ENCODE measurements at places on chromosomes 4 and X.

DNA sequence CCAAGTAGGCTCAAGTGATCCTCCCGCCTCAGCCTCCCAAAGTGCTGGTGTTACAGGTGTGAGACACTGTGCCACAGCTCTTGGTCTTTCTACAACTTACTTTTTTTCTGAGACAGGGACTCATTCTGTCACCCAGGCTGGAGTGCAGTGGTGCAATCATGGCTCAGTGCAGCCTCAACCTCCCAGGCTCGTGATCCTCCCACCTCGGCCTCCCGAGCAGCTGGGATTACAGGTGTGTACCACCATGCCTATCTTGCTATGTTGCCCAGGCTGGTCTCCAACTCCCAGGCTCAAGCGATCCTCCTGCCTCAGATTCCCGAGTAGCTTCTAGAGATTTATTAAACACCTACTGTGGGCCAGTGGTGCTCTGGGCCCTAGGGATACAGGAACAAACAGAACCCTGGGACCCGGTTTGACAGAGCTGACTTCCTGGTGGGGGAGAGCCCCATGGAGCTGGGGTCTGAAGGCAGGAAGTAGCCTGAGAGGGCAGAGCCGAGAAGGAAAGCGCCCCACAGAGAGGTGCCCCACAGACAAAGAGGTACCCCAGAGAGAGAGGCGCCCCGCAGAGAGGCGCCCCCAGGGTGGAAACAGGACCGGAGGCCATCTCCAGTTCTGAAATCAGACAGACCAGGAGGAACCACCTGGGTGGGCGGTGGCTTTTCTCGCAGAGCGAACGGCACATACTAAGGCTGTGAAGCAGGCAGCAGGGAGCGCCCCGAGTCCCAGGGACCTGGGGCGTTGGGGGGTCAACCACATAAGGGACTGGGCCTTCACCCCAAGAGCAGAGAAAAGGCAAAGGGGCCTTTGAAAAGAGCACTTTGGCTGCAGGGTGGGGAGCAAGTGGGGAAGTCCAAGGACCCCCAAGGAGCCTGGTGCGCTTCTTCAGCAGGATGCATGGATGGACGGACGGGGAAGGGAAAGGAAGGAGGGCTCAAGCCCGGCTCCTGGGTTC lies 5.0 kb downstream of the IRAK1 start:
- DNase-seq: no peak

GRCh38 chr4:40745285-40745984 lies 4.3 kb upstream of the NSUN7 start:
- no peak for DNase-seq

- no peak for DNase-seq
Observed at GRCh38 chr4:71270901-71271300, 67.9 kb upstream of the SLC4A4 start.

- no peak for DNase-seq
Observed at GRCh38 chr4:134634301-134634700, 432.7 kb upstream of the PABPC4L start.

DNA sequence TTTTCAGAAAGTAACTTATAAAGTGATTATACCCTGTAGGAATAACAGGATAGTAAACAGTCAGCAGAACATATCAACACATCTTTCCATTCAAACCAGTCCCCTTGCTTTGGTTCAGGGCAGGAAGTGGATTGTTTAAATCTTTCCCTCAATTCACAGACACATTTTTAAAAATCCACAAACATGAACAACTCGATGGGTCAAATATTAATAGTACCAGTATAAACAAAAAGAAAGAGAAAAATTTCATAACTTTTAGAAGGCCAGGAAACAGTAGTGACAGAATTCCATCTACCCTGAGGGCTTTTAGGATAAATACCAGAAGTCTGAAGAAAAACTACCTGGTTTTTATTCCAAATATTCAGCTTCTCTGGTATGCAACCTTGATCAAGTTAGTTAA lies 1072.8 kb upstream of the PABPC4L start:
- no peak for DNase-seq

DNA sequence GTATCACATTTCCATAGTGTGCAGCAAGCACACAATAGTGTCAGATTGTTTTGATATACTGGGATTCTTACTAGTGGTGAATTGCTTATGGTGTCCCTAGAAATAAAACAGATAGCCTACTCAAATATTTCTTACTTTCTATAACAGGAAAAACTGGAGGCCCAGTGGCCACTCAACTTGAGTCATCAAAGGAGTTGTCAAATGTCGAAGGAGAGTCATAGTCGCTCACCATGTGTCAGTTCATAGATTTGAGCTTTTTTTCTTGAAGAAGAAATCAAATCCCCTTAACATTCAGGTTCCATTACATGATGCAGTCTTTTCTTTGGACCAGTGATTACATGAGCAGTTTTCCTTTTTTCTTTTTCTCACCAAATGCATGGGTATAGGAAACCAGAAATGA lies 1271.0 kb downstream of the RAPGEF2 start:
- no peak for DNase-seq

GRCh38 chr4:39349326-39349725 lies 16.8 kb downstream of the RFC1 start:
- no peak for DNase-seq

GRCh38 chrX:36357855-36358254 lies 438.3 kb downstream of the CFAP47 start:
- no peak for DNase-seq

DNA sequence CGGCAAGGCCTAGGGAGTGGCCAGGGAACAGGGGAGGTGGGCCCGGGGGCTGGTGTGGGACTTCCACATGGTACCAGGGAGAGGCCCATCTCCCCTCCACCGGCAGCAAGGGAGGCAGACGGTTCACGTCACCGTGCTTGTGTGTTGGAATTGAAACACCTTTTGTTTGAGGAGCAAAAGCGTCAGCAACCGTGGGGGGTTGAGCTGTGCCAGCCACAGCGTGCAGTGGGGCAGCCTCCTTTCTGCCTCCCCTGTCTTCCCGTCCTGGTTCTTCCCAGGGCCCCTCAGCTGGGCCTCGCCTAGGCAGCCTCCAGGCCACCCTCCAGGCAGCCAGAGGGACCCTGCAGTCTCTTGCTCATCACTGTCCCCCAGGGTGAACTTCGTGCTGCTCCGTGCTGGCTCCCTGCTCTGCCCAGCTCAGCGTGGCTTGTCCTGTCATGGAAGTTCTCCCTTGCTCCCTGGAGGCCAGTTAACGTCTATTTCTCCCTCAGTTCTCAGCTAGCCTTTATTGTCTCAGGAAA lies 32.1 kb upstream of the HGFAC start:
- no peak for DNase-seq

- no peak for DNase-seq
Observed at GRCh38 chrX:109184506-109185139, 297.3 kb downstream of the GUCY2F start.

DNA sequence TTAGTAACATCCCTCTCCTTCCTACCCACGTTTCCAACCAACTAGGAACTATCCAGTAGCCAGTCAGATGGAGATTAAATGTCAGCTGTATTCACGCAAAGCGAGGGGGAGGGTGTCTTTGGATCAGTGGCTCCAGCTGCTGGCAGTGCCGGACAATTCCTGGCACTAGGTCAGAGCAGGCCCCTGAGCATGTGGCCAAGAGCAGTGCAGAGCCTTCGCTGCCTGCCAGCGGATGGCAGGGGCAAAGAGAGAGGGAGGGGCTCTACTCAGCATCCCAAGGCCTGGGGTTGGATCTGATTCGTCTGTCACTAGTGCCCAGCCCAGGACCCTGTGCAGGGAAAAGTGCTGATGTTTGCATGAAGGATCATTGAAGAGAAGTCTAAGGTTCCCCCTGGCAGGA lies 28.7 kb upstream of the JAKMIP1 start:
- DNase-seq: no peak

DNA sequence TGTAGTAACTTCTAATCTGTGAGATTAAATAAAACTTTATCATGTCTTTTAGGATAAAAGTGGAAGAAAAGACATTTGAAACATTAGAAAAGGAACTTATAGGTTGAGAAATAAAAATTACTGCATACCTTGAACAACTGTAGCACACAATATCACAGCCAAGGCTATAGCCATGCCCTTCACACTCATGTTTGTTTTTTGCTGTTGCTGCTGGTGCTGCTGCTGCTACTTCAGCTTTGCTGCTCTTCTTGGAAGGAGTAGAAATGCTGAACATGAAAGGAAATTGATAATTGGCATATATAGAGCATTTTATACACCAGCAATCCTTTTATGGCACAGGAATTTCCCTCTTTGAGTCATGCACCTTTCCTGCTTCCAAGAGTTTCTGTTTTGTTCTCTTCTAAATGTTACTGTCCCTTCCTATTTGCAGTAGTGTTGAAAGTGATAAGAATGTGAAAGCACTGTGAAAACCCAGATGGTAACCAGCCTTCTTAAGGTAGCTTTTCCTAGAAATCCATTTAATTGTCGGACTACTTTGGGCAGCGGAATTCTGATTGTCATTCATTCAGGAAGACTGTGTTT lies at the start of gene CXCL11:
CXCL11 (minus strand) TSS at position 272 of the 582 bp plus-strand sequence; CDS start at position 189, 83 bp downstream.
- DNase-seq: no peak

GRCh38 chrX:104370089-104370488 lies 115.4 kb upstream of the ESX1 start:
- DNase-seq: no peak
